Stimulated activated CD8-positive, alpha-beta memory T cell treated with anti-CD3 and anti-CD28 coated beads, Interleukin-15, amount 100 ng/mL, for 24 hours (primary cell): ENCODE measurements at places on chromosomes 11 and 22.
A peak's percentile ranks its signal among the peaks of the same experiment; 100 is the strongest.

DNA sequence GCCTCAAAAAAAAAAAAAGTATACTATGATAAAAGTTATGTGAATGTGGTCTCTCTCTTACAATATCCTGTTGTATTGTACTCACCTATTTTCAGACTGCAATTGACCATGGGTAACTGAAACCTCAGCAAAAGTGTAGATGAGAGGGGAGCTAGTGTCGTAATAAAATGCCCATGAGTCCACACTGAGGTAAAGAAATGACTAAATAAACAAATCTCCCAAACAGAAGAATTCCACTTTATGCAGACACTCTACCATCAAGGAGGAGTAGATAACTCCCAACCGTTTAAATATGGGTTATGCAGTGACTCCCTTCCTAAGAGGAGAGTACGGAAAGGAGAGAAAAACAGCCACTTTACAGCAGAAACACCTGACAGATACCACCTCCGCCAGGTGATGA, 14.6 kb downstream of the GNB1L start:
- DNase-seq = no peak

DNA sequence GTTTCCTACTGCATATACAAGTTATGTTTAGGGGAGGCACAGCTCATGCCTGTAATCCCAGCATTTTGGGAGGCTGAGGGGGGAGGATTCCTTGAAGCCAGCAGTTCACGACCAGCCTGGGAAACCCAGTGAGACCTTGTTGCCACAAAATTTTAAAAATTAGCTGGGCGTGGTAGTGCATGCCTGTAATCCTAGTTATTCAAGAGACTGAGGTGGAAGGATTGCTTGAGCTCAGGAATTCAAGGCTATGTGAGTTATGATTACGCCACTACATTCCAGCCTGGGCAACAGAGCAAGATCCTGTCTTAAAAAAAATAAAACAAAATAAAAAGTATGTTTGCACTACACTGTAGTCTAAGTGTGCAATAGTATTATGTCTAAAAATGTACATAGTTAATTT, 108.8 kb upstream of the TEAD1 start:
- DNase-seq = no peak

DNA sequence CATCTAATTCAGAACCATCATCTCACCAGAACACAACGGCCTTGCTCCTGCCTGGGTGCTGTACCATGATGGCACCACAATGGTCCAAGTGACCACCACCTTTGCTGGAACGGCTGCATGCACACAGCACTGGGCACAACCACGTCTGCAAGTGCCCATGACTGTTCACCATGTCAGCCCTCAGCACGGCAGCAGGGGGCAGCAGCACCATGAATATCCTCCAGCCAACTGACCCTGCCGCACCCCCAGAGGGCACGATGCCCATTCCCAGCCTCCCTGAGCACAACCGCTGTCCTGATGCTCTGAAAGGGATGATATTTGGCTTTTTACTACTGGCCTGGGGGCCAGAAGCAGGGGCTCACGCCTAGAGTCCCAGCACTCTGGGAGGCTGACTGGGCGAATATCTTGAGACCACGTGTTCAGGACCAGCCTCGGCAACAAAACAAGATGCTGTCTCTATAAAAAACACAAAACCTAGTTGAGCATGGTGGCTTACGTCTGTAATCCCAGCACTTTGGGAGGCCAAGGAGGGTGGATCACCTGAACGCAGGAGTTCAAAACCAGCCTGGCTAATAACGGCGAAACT, 25.7 kb downstream of the DRD4 start:
- no peak for DNase-seq

GRCh38 chr22:36355362-36355761, 32.4 kb downstream of the MYH9 start:
- DNase-seq = no peak

DNA sequence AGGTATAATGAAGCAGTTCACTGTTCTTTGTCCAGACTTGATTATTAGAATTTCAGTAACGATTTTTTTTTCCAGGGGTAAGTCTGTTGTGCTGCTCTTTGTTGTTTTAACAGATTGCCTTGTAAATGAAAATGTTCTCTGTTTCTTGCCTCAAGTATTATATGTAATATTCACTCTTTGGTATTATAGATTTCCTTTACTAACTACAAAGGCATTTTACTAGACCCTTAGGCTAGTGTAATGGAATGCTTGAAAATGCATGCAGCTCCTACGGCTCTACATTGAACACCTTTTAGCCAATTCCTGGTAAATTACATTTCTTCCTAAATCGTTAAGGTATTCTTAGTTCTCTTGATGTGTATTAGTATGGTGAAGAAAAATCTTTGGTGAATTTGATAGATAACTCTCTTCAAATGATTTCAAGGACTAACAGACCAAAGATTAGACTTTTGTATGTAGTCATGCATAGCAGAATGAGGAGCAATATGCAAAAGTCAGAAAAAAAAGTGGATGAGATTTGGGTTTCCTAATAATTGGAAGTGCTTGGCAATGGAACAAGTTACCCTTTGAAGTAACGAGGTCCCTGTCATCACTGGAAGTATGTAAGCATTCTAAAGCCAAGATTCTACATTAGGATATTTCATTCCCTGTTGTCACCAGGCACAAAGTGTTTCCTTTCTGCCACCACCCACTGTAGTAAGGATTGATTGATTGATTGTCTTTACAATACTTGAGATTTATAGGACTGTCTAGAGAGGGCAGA, 113.1 kb downstream of the DBX1 start:
- no peak for DNase-seq

- DNase-seq = no peak
Observed at GRCh38 chr11:74476536-74476935, 9.2 kb upstream of the KCNE3 start.

DNA sequence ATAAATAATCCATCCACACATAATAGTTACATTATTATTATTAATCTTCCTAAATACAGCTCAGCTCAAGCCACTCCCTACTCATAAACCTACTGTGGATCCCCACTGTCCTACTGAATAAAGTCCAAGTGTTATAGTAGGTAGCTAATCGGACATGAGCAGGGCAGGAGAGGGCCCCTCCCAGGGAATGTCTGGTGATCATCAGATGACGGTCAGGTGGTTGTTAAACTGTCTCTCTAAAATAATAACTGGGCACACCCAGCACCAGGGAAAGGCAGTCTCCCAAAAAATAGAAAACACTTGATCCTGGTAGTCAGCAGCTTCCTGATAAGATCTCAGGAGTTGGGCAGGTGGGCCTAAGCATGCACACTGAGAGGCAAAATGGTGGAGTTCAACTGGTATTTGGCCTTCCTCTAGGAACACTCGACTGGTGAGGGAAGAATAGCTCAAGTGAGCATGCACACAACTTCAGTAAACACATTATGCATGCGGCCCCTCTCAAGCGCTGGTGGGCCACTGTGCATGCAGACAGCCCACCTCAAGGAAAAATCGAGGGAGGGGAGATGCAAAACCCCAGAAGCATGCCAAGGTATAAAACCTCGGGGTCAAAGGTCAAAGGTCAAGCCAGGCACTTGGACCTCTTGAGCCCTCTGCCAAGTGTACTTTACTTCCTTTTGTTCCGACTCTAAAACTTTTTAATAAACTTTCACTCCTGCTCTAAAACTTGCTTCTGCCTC, 65.0 kb downstream of the LRRC32 start:
- DNase-seq = no peak

DNA sequence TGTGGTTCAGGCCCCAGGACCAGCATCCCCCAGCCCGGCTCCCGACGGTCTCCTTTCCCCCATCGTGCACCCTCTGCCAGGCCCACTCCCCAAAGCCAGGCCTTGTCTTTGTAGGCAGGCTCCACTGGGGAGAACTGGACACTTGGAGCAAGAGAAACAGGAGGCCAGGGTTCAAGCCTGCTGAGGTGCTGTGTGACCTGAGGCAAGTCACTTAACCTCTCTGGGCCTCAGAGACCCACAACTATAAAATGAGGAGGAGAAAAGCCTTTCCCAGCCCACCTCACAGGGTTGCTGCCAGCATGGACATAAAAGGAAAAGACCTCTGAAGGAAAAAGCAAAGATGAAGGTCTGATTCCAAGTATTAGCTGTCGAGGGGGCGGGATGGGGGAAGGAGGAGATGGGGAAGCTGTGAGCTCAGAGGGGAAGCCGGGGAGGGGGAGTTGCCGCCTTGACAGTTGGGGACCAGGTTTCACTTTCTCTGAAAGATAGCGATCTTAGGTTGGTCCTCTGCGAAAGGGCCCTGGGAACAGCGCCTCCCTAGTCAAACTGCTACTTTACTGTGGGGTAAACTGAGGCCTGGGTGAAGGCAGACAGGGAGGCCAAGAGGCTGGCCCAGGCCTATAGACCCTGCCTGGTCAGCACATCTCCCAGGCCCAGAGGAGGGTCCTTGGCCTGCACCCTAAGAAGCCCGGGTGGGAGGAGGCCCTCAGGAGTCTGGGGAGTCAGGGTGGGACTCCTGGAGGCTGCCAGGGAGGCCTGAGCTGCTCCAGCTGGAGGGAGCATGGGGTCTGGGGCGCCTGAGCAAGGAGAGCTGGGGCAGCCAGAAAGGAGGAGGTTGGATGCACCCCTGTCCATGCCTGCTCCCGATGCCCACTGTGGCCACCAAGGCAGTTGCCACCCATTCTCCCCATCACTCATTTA, 991 bp upstream of the OSM start:
- DNase-seq = no peak

- DNase-seq = no peak
Observed at GRCh38 chr22:47465222-47465621, 702.8 kb downstream of the TBC1D22A start.

- no peak for DNase-seq
Observed at GRCh38 chr11:11537372-11537771, 84.4 kb downstream of the GALNT18 start.

GRCh38 chr11:1826552-1827094, 8.2 kb upstream of the SYT8 start:
- DNase-seq = no peak

DNA sequence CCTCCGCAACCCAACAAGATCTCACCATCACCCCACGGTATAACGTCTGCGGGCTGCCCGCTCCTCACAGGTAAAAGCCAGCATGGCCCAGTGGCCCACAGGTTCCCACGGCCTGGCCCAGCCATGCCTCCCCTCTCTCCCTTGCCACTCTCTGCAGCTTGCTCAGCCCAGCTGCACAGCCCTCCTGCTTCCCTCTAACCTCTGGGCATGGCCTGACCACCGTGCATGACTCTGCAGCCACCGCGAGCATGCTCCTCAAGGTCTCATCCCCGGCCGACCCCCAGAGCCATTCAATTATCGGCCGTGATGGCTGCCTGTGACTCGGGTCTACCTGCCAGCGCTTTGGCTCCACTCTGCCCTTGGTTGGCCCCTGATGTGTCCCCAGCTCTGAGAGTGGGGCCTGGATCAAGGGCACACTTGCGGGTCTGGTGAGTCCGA, 185.5 kb downstream of the CTTN start:
- no peak for DNase-seq

GRCh38 chr11:45643598-45644260, 21.7 kb downstream of the CHST1 start:
- DNase-seq = no peak

DNA sequence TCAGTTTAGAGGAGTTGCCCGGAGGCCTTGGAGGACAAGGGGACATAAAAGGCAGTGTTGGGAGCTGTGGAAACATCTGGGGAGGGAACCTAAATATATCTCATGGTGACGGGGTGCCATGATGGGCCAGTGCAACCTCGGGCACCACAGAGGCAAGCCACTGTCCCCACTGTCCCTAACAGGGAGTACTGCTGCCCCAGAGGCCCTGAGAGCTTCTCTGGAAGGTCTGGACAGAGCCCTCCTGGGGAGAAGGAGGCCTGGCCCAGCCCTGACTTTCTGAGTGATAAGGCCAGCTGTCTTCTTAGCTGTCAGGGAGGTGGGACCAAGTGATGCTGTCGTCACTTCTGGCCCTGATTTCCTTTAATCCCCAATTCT, 5.5 kb upstream of the P2RY6 start:
- no peak for DNase-seq

GRCh38 chr22:26471522-26471921, 12.1 kb downstream of the HPS4 start:
- DNase-seq = no peak

- DNase-seq = no peak
Observed at GRCh38 chr22:29200901-29201300, 4.8 kb upstream of the EMID1 start.

DNA sequence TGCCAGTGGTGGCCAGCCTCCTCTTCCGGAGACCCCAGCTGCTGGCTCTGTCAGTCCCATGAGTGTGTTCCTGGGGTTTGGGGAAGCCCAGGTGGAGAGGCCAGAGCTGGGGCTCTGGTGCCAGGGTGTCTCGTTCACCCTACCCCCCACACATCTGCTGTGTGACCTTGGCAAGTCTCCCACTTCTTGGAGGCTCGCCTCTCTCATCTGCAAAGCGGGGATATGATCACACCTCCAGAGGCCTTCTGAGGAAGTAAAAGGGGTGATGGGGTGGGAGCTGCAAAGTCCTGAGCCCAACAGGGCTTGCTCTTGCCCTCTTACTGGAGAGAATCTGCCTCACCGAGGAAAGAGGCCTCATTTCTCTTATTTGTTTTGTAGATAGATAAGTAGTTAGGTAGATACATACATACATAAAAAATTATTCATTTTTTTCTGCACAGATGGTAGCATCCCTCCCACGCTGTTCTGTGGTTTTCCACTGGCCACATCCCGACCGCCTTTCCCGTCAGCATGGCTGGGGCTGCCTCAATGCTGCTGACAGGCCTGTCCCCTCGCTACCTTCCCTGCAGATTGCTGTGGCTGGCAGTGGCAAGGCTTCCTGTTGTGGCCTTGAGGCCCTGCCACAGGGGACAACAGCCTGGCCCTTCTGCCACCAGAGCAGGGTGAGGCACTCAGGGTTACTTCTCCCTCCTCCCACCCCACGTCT, 23.9 kb downstream of the MYO7A start:
- DNase-seq = peak; percentile 22

GRCh38 chr11:131463162-131463561, 92.7 kb downstream of the NTM start:
- DNase-seq = no peak

DNA sequence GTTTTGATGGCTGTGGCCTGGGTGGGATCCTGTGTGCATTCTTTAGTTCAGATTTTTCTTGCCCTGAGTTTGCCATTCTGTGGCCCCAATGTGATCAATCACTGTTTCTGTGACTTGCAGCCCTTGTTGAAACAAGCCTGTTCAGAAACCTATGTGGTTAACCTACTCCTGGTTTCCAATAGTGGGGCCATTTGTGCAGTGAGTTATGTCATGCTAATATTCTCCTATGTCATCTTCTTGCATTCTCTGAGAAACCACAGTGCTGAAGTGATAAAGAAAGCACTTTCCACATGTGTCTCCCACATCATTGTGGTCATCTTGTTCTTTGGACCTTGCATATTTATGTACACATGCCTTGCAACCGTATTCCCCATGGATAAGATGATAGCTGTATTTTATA, 620 bp downstream of the OR4C16 start:
- DNase-seq = no peak

GRCh38 chr22:38706901-38707195, 1.1 kb downstream of the GTPBP1 start:
- DNase-seq = no peak

DNA sequence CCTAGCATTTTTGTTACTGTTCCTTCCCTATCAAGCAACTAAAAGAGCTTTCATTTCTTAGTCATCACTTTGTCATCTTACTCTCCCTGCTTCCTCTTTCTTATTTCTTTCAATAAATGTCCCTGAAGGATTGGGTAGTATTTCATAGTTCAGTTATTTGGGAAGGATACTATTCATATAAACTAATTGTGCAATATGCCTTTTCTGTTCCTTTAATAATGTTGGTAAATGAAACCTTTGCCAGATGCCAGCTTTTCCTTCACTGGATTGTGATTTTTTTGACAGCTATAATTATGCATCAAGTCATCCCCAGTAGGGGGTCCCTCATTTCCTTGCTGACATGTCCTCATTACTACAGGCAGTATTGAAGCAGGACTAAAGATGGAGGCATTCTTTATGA, 101.7 kb downstream of the ATM start:
- no peak for DNase-seq
